ENCODE measurements at places on chromosomes 13 and 19.

DNA sequence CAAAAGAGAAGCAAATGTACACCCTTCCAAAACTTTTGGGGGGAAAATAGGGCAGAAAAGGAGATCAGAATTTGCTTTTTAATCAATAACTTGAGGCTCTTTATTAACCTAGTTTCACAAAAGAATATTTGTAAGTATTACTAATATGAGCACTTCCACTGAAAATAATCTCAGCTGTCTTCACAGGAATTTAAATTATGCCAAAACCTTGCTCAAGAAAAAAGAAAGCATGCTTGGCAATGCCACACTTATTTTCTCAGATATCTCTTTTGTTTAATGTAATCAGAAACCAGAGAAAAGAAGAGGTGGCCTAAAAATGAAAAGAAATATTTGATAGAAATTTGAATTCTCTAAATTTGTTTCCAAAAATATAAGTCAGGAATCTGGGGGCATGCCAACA, 234.9 kb upstream of the GPC6 start:
- DNase-seq = no peak

- no peak for DNase-seq
Measured at GRCh38 chr13:39985071-39985470, 329.6 kb downstream of the COG6 start.

GRCh38 chr13:109968876-109969577, 182.6 kb upstream of the IRS2 start:
- DNase-seq = no peak

DNA sequence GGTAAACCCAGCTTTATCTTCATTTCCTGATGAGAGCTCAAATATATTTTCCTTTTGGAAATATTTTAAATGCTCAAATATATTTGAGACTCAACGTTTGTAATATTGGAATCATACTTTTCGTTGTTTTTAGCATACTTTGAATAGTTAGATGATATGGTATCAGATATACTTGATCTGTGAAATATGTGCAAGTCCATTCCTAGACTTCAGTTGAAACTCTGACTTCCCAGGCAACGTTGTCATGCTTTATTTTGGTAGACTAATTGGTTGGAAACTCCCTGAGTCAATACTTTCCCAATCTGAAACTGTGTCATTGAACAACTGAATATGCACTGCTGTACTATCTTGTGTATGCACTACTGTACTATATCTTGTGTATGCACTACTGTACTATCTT, 378.5 kb downstream of the MYO16 start:
- DNase-seq = no peak

DNA sequence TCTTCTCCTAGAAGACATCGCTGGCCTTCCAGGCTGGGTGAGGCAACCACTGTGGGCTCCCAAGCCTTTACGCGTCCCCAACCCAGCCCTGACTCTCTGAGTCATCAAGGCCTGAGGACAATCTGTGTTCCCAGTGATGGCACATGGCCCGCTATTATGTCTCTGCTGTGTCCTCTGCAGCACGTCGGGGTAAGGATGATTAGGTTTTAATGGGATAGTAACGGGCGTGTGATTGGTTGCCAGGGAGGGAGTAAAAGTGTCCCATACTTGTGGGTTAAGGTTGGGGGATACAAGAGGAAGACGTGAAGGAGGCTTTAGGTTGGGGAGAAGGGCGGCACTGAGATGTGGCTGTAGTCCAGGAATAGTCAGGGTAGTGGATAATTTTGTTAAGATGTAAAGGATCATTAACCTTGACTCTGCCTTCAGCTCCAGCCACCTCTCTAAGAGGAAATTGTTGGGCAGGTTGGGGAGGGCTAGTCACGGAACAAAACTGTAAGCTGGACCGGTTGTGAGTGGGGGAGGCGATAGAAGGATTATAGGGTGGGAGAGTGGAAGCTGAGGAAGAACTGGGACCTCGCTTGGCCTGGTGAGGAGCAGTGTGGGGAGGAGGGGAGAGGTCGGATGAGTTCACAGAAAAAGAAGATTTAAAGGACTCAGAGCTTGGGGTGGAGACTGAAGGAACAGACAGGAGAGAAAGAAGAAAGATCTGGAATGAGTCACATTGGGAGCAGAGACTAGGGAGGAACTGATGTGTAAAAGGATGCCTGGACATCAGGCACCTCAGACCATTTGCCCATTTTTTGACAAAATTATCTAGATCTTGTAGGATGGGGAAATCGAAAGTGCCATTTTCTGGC, 27.9 kb upstream of the IGFL1 start:
- DNase-seq = no peak

DNA sequence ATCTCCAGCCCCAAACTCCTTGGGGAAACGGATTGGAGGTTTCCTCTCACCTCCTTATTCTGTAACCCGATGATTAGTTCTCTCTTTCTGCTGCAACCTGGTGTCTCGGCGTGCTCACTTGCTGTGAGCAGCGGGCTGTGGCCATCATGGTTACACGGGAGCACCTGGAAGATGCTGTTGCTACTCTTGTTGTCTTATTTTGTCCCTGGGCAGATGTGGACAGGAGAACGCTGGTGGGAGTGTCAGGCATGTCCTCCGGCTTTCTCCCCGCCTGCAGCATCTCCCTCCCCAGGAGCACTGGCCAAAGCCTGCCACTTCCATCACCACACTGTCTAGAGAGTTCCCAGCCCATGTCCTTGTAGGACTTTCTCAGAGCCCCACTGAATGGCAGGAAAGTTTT, 211.8 kb upstream of the ZNF536 start:
- DNase-seq = no peak

GRCh38 chr19:55866521-55866920, 30.2 kb downstream of the NLRP4 start:
- DNase-seq = no peak

DNA sequence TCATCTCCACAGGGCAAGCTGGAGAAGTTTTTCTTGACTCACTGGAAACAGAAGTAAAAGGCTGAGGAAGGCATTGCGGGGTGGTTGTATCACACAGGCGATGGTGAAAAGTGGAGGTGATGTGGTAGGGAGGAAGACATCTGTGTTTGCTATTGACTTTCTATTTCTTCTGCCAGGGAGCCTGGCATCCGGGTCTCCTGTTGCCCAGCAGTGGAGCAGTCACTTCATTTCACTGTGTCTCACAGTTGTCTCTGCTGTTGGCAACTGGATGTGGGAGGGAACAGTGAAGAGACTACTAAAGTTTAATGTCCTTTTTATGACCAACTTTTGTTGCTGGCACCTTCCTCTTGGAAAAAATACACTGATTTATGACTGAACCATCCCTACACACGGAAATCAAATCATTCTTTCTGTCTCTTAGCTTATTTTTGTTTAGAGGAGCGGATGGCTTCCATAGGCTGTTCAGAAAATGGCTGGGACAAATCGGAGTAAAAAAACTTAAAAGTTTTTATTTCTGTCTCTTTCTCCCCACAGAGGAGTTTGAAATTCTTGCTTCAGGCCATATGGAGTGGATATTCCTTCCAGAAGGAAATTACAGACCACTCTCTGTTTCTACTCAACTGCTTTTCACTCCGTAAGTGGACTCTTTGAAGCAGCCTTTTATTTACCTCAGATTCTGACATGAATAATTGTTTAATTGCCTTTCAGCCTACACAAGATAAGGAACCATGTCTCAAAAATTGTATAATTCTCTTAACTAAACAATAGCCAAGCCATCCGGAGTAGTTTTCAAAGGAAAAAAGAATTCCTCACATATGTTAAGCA, 23.8 kb upstream of the MEDAG start:
- no peak for DNase-seq

DNA sequence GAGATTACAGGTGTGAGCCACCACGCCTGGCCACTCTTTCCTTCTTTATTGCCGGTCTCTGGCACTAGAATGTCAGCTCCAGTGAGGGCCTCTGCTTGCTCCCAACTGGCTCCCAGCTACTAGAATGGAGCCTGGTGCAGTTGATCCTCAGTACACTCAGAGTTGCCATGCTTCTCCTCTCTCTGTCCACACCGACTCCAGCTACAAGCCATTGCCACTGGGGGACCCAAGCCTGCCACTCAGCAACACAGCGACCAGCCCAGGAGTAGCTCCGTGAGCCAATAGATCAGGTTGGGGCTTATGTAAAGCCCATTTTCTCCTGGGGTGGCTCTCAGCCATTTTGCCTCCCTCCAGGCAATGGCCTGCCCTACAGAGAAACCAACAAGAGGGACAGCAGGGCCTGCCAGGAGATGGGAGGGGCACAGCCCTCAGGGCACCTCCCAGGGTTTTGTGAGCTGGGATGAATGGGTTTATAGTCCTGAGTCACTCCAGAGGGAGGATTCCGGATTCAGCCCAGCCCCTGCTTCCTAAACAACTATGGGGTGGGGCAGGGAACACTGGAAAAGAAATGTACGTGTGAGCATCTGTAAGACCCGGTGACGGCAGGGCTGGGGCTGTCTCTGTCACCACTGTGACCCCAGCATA, 36.5 kb downstream of the OPA3 start:
- no peak for DNase-seq

GRCh38 chr13:45807520-45808099, 43.9 kb downstream of the SIAH3 start:
- DNase-seq = no peak

GRCh38 chr13:80438521-80438920, 97.6 kb upstream of the SPRY2 start:
- no peak for DNase-seq

All from stimulated activated CD4-positive, alpha-beta T cell treated with anti-CD3 and anti-CD28 coated beads, Interleukin-1b, Interleukin-23, amount 100 ng/mL, for 1 hour (primary cell).